Suprapubic skin (tissue), 4 donors: ENCODE measurements at places on chromosomes 7 and 10. TPM values are rescaled to one million over a fixed set of nuclear protein-coding genes. Genes with fewer than 3 reads are reported as not detected.

WASL gene
- 29.3 TPM for total RNA-seq

SH2D4B gene
- not detected for total RNA-seq

SKIDA1 gene
- total RNA-seq, result 3.0 TPM

LIPK gene
- total RNA-seq, result 2.6 TPM

PLEKHS1 gene
- 0.38 TPM for total RNA-seq

VSTM4 gene
- total RNA-seq, result 6.0 TPM

NODAL gene
- not detected for total RNA-seq

KNDC1 gene
- 0.08 TPM for total RNA-seq

GSAP gene
- total RNA-seq, result 20.1 TPM

AMZ1 gene
- not detected for total RNA-seq

TNS3 gene
- 53.0 TPM for total RNA-seq
